MCF 10A (cell line): ENCODE measurements at places on chromosomes 4 and X.

- DNase-seq = peak; percentile 77
- no peaks in the 10 kb centered on the region for H3K27me3 ChIP-seq
- H3K4me3 ChIP-seq = peak within 1 kb of the TSS; percentile 98
- H3K27ac ChIP-seq = peak within 1 kb of the TSS; percentile 88
- H3K4me1 ChIP-seq = peaks cover 36% of the 10 kb centered on the region
- no peaks in the 10 kb centered on the region for H3K36me3 ChIP-seq
Measured at GRCh38 chr4:154743683-154744340, at the start of gene LRAT. Gene LRAT, plus strand, starts transcription at chr4:154744000. Its CDS starts 327 bp downstream, at chr4:154744327.

- DNase-seq = no peak
- H3K27ac ChIP-seq = no peak overlapping the region
- H3K4me3 ChIP-seq = no peak overlapping the region
Measured at GRCh38 chrX:19794690-19795089, 92.7 kb downstream of the SH3KBP1 start.

- DNase-seq = no peak
- H3K27ac ChIP-seq = no peak overlapping the region
- no peaks in the 10 kb centered on the region for H3K36me3 ChIP-seq
- no peak overlapping the region for H3K4me3 ChIP-seq
- H3K4me1 ChIP-seq = no peaks in the 10 kb centered on the region
- no peaks in the 10 kb centered on the region for H3K27me3 ChIP-seq
Measured at GRCh38 chr4:138494116-138494515, 252.0 kb upstream of the SLC7A11 start.

GRCh38 chr4:169362607-169363006 lies 91.9 kb upstream of the SH3RF1 start:
- peak overlapping the region; percentile 47 for H3K27ac ChIP-seq
- peaks cover 6% of the 10 kb centered on the region for H3K36me3 ChIP-seq
- no peaks in the 10 kb centered on the region for H3K4me1 ChIP-seq
- no peaks in the 10 kb centered on the region for H3K27me3 ChIP-seq
- no peak overlapping the region for H3K4me3 ChIP-seq
- no peak for DNase-seq

DNA sequence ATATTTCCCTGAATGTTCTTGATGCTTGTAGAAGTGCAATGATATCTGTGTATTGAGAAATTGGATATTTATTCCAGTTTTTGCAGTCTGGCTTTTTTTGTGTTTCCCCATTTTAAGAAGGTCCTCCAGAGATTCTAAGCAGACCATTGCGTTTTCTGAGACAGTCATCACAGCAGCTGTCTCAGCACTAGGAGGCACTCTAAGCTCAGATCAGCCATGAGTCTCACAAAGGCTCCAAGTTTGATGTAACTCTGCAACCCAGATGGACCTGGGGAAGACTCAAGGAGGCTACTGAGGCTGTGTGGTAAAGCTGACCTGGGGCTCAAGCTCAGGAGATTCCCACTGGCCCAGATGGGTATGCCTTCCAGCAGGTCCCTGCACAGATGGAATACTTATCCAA lies 89.3 kb upstream of the CYLC1 start:
- no peak overlapping the region for H3K27ac ChIP-seq
- DNase-seq = no peak
- no peaks in the 10 kb centered on the region for H3K36me3 ChIP-seq
- no peaks in the 10 kb centered on the region for H3K27me3 ChIP-seq

- no peak overlapping the region for H3K27ac ChIP-seq
- peaks cover 4% of the 10 kb centered on the region for H3K4me1 ChIP-seq
- no peaks in the 10 kb centered on the region for H3K27me3 ChIP-seq
Measured at GRCh38 chrX:261167-261918, 19.8 kb upstream of the PLCXD1 start.

DNA sequence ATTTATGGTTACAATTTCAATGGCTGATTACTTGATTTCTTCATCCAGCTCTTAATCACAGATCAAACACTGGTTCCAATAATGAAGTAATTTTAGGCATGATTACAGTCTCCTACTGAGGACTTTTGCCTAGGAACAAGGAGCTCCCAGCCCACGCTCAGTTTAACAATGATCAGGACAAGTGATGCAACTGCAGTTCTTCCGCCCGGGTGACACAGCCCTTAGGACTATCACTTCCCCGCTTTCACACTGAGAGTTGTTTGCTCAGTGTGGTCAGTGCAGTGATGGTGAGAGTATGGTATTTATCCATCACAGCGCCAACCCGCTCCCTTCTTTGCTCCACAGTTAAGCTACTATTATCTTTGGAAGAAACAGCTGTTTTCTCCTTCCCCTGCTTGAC lies 203.2 kb upstream of the MBNL3 start:
- peak; percentile 30 for DNase-seq
- H3K4me3 ChIP-seq = no peak overlapping the region
- H3K27ac ChIP-seq = no peak overlapping the region
- no peaks in the 10 kb centered on the region for H3K36me3 ChIP-seq
- peaks cover 7% of the 10 kb centered on the region for H3K4me1 ChIP-seq

DNA sequence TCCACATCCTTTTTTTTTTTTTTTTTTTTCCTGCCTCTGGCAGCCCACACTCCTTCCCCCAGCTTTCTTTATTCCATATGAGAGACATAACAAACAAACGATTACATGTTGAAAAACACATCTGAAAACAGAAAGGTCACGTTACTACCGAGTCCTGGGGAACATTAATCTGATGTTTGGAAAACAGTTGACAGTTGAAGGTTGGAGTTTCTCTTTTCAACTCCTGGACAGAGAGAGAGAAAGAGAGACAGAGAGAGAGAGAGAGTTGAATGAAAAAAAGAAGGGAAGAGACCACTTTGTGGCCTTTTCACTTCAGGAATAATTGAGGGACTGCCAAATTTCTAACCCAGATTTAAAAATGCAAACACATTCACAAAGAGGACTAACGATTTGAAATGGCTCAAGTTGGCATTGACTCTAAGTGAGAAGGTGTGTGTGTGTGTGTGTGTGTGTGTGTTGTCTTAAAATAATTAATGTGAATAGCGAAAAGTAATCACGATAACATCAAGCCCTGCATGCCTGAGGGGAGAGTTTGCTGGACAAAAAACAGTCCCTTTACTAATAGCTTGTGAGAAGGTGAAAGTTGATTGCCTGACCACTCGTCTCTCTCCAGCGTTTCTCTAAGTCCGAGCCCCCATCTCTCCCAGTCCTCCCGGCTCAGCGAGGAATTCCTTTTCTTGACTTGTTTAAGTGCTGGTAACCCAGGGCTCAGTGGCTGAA lies 67.3 kb downstream of the FBXO8 start:
- no peak overlapping the region for H3K27ac ChIP-seq
- H3K36me3 ChIP-seq = no peaks in the 10 kb centered on the region
- H3K4me1 ChIP-seq = peaks cover 6% of the 10 kb centered on the region
- no peak for DNase-seq
- H3K27me3 ChIP-seq = peaks cover 13% of the 10 kb centered on the region
- no peak overlapping the region for H3K4me3 ChIP-seq

DNA sequence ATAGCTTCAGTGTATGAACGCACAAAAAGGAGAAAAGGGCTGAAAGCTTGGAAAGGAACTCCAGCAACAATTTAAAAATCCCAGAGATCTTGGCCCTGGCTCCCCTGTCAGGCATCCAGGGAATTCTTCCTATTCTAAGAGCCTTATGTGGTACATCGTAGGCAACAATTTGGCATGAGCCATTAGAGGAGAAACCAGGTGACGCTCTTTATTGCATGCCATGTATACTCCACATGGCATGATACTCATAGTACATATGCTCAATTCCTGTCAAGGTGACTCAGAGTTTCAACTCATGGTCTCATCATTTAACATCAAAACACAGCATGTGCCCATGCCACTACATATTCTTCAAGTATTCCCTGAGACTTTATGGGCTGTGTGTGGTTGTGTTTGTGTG lies 191.3 kb downstream of the OR13H1 start:
- no peaks in the 10 kb centered on the region for H3K36me3 ChIP-seq
- no peaks in the 10 kb centered on the region for H3K27me3 ChIP-seq
- H3K27ac ChIP-seq = no peak overlapping the region
- H3K4me1 ChIP-seq = no peaks in the 10 kb centered on the region

- H3K27me3 ChIP-seq = peaks cover 89% of the 10 kb centered on the region
- peak; percentile 9 for DNase-seq
- no peak overlapping the region for H3K4me3 ChIP-seq
- no peak overlapping the region for H3K27ac ChIP-seq
- H3K36me3 ChIP-seq = peaks cover 5% of the 10 kb centered on the region
- H3K4me1 ChIP-seq = no peaks in the 10 kb centered on the region
Measured at GRCh38 chrX:17078031-17078720, 131.7 kb downstream of the REPS2 start.

DNA sequence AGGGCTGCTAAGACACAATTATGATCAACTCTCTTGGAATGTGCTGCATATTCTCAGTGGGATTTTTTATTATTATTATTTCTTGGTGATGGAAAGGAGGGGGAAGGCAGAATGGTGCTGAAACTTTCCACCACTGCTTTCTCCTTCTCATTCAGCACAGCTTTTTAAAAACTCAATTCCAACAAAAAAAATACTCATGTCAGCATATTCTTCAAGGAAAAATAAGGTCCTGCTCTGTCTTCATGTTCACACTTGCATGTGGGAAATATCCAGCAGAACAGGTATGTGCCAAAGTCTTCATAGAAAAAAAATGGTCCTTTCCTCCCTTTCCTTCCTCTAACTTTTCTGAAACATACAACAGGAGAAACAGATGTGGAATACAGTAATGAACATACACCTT lies 144.0 kb upstream of the ADAMTS3 start:
- H3K36me3 ChIP-seq = no peaks in the 10 kb centered on the region
- no peak for DNase-seq
- peaks cover 15% of the 10 kb centered on the region for H3K27me3 ChIP-seq
- no peaks in the 10 kb centered on the region for H3K4me1 ChIP-seq

- H3K4me3 ChIP-seq = no peak overlapping the region
- no peak for DNase-seq
- no peaks in the 10 kb centered on the region for H3K27me3 ChIP-seq
- no peak overlapping the region for H3K27ac ChIP-seq
Measured at GRCh38 chr4:96194993-96195392, 355.1 kb downstream of the PDHA2 start.

- no peaks in the 10 kb centered on the region for H3K27me3 ChIP-seq
- H3K27ac ChIP-seq = no peak overlapping the region
- DNase-seq = peak; percentile 59
- H3K36me3 ChIP-seq = no peaks in the 10 kb centered on the region
- H3K4me1 ChIP-seq = peaks cover 6% of the 10 kb centered on the region
Measured at GRCh38 chr4:88341227-88342192, 37.1 kb upstream of the HERC6 start.

GRCh38 chrX:118974908-118975671 lies 672 bp downstream of the LONRF3 start:
- H3K27me3 ChIP-seq = peaks cover 31% of the 10 kb centered on the region
- peak; percentile 41 for DNase-seq
- peaks cover 5% of the 10 kb centered on the region for H3K36me3 ChIP-seq
- H3K4me3 ChIP-seq = peak overlapping the region; percentile 74
- peaks cover 7% of the 10 kb centered on the region for H3K4me1 ChIP-seq
- no peak overlapping the region for H3K27ac ChIP-seq

DNA sequence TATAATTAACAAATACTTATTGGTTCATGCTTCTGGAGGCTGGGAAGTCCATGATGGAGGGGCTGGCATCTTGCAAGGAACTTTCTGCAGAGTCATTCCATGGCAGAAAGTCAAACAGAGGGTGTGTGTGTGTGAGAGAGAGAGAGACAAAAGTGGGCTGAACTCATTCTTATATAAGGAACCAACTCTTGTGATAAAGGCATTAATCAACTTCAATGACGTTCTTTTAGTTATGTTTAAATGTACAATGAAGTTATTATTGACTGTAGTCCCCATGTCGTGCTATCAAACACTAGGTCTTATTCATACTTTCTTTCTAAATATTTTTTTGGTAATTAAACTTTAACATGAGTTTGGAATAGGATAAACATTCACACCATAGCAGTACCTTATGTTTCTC lies 1408.8 kb downstream of the STIM2 start:
- no peak overlapping the region for H3K4me3 ChIP-seq
- H3K27me3 ChIP-seq = no peaks in the 10 kb centered on the region
- no peaks in the 10 kb centered on the region for H3K4me1 ChIP-seq
- no peak for DNase-seq
- H3K36me3 ChIP-seq = no peaks in the 10 kb centered on the region

DNA sequence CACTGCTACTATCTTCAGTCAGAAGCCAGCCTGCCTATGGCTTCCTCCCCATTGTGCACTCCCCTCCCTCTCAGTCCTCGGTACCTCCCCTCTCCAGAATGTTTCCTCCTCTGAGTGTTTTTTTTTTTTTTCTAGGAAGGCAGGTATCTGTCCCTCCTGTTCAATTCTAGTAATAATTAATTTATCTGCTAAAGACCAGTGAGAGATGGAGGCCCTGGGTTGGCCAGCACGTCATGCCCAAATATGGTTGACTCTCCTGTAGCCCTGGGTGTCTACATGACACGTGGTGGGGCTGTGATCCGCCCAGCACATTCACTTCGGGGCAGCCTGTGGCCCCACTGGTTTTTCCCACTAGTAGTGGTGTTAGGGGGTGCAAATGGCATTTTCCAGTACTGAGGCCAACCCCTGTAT lies 1.8 kb downstream of the FLNA start:
- no peak for DNase-seq
- no peaks in the 10 kb centered on the region for H3K27me3 ChIP-seq
- H3K27ac ChIP-seq = no peak overlapping the region
- H3K4me3 ChIP-seq = peak overlapping the region; percentile 75
- H3K4me1 ChIP-seq = peaks cover 8% of the 10 kb centered on the region
